ENCODE measurements at places on chromosomes 2 and 18.
A peak's percentile ranks its signal among the peaks of the same experiment; 100 is the strongest.

- no peak for DNase-seq
Measured at GRCh38 chr18:54503131-54503894, 87.7 kb upstream of the DYNAP start.

DNA sequence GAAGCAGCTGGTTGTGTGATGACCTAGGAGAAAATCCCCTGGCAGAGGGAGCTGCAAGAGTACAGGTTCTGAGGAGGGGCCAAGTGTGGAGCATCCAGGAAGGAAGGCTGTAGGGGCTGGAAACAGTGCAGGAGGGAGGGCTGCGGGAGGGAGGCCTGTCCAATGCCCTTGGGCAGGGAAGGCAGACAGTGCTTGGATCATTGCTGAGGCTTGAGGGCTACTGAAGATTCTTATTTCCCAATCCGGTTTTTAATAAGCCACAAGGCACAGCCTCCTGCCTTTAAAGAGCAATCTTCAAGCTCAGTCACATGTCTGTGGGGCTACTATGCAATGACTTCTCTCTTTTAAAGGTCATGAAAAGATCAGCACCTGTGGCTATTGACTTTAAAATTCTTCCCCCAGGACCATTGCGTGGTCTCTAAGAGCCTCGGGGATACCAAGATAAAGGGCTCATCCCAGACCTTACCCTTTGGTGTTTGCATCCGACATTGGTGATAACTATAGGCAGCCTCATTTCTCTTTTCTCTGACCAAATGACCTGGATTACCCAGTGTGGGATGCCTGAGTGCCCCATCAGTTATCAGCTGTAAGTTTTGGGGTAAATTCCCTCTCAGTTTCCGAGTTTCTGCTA is 149.6 kb downstream of the DOCK10 start:
- no peak for DNase-seq

DNA sequence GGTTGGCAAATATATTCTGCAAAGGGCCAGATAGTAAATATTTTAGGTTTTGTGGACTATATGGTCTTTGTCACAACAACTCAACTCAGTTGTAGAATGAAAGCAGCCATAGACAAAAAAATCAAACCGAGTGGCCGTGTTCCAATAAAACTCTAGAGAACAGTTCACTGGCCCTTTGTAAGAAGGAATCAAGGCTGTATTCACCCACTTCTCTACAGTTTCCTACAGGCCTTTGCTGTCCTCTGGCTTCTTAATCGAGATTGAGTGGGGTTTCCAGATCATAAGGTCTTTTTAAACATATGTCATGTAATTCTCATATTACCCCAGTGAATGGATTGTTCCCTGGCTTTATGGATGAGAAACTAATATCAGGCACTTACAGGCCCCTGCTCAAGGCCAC is 448.9 kb upstream of the ETAA1 start:
- DNase-seq, result no peak

GRCh38 chr2:144686518-144687215 is 166.7 kb upstream of the ZEB2 start:
- DNase-seq, result no peak

DNA sequence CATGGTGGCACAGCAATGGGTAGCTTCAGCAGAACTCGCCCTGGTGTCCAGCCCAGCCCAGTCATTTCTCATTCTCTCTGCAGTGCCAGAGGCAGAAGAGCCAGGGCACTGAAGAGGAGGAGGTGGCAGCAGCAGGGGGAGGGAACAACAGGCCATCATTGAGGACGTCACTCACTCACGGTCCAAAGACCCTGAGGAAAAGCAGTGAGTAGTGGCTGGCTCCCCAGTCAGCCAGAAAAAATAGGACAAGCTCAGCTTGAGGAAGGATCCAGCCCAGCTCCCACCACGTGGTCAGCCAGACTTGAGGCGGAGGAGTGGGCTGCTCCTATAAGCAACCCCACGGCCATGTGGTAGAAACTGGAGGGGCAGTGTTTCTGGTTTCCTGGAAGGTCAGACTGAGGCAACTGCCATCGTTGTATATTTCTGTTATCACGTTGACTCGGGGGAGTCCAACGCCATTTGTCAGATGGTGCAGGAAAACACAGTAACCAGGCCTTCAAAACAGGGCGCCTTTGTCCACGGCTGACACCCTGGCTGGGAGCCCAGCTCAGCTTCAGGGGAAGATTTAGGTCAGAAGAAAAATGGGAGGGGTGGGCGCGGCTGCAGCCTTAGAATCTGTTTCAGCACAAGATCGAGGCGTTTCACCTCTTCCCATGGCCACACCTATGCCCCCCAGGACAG is 19.0 kb upstream of the TMEM247 start:
- peak; percentile 89 for DNase-seq

- DNase-seq, result no peak
Measured at GRCh38 chr2:178807227-178808008, at the start of gene TTN. Gene TTN (minus strand): TSS chr2:178807423. CDS start chr2:178804642, 2,781 bp downstream.

DNA sequence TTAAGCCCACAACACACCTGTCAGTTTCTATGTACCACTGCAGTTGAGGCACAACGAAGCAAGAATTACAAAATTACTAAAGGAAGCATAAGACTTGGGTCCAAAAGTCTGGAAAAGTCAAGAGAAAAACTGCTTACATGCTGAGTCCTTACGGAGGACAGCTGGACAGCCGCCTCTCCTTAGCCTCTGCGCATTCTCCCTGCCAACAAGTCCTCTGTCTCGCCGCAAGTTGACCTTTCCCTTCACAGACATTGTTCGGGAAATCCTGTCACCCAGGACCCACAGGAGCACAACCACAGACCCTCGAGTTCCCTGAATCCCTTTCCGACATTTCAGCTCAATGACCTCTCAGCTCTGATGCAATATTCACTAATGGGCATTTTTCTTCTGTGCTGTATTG is 525.4 kb upstream of the SALL3 start:
- no peak for DNase-seq

GRCh38 chr2:144441711-144442141 is 78.2 kb downstream of the ZEB2 start:
- DNase-seq, result no peak

DNA sequence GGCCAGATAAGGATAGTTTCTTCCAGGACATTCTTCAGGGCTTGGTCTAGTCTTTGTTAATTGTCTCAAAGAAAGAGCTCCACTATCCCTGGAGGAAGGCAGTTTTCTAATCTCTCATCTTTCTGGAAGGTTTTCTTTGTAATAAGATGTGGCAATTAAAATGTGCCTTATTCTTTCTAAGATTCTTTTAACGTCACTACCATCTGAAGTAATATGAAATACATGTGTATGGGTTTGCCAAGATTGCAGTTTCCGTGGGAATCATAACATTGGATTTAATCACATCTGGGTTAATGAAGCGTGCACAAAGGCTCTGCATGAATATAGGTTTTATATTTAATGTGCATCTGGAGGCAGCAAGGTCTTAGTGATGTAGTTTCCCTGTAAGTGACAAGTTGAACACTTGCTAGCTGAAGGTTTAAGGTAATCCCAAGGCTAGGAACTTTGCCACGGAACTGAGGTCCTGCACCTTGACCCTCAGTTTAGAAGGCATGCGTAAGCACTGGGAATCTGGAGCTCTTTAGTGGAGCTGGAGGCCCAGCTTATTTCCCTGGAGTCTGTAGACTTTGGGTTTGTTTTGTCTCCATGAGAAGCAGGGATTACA is 25.7 kb downstream of the DIS3L2 start:
- DNase-seq, result no peak

All from head of caudate nucleus (tissue), 42 donors.